A549 treated with Mapracorat at 1 μM for 4 hours (cell line): ENCODE measurements at places on chromosomes 4 and X. TPM values are rescaled to one million over a fixed set of nuclear protein-coding genes. Genes with fewer than 3 reads are reported as not detected.

PABPC1L2B gene
- not detected in 5 replicates for total RNA-seq

SMIM10L2A gene
- 0.08 to 0.23 TPM (median 0.16 TPM) in 5 replicates for total RNA-seq

GLUD2 gene
- total RNA-seq = 1.8 to 2.8 TPM (median 2.4 TPM) in 5 replicates

TCEAL3 gene
- total RNA-seq = 16.4 to 23.5 TPM (median 18.4 TPM) in 5 replicates

PHOX2B gene
- total RNA-seq = not detected in 5 replicates

GAK gene
- total RNA-seq = 30.3 to 54.2 TPM (median 51.0 TPM) in 5 replicates
